H1 (cell line): ENCODE measurements at places on chromosomes 11 and 22.

DNA sequence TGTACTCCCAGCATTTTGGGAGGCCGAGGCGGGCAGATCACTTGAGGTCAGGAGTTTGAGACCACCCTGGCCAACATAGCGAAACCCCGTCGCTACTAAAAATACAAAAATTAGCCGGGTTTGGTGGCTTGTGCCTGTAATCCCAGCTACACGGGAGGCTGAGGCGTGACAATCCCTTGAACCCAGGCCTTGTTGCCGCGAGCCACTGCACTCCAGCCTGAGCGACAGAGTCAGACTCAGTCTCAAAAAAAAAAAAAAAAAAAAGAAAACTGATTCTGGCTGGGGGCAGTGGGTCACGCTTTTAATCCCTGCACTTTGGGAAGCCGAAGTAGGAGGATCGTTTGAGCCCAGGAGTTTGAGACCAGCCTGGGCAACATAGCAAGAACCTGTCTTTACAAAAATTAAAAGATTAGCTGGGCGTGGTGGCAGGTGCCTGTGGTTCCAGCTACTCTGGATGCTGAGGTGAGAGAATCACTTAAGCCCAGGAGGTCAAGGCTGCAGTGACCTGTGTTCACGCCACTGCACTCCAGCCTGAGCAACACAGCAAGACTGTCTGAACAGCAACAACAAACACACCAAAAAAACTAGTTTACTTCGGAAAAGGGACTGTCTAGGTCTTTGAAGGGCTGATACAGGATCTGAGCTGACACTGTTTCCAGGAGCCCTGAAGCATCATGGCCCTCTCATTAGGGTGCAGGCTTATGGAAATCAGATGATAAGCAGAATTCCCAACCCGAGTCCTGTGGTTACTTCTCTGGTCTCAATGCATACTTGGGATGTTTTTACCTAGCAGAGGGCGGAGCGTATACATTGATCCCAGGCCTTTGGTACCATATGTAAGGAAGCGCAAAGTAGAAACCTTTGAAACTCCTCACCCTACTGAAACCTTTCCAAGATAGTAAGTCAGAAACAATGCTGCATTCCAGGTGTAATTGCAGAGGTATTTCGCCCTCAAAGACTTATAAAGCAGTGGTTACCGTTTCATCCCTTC is 1.8 kb upstream of the CHKB start:
- DNase-seq, result no peak
- no peaks in the 10 kb centered on the region for H3K27me3 ChIP-seq
- H3K27ac ChIP-seq, result no peak overlapping the region
- H3K4me3 ChIP-seq, result no peak overlapping the region
- peaks cover 5% of the 10 kb centered on the region for H3K4me1 ChIP-seq

GRCh38 chr22:46588279-46589140 is 31.7 kb upstream of the GRAMD4 start:
- no peaks in the 10 kb centered on the region for H3K36me3 ChIP-seq
- H3K4me1 ChIP-seq, result peaks cover 11% of the 10 kb centered on the region
- no peak overlapping the region for H3K27ac ChIP-seq
- H3K27me3 ChIP-seq, result no peaks in the 10 kb centered on the region

DNA sequence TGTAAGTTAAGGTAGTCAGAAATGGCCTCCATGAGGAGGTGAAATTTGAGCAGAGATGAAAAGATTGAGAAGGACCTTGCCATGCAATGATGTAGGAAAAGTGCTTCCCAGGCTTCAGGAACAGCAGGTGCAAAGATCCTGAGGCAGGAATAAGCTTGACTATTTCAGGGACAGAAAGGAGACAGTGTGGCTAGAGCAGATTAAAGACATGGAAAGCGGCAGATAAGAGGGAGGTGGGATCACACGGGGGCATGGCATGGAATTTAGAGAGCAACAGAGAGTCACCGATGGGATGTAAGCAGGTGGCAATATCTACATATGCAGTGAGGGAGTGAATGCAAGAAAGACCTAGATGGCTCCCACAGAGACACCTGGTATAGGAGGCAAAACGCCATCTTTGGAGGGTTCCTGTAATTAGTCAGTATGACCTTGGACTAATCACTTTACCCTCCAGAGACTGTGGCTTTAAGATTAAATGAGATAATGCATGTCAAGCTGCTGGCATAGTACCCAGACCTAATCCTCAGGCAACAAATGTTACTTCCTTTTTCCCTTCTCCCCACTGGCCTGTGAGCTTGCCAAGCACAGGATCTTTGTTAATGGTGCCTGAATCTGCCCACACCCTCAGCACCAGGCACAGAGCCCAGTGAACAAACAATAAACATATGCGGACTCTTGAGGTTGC is 24.6 kb upstream of the ACER3 start:
- no peak overlapping the region for H3K27ac ChIP-seq
- no peak for DNase-seq
- H3K36me3 ChIP-seq, result no peaks in the 10 kb centered on the region
- H3K4me3 ChIP-seq, result no peak overlapping the region
- H3K27me3 ChIP-seq, result no peaks in the 10 kb centered on the region

DNA sequence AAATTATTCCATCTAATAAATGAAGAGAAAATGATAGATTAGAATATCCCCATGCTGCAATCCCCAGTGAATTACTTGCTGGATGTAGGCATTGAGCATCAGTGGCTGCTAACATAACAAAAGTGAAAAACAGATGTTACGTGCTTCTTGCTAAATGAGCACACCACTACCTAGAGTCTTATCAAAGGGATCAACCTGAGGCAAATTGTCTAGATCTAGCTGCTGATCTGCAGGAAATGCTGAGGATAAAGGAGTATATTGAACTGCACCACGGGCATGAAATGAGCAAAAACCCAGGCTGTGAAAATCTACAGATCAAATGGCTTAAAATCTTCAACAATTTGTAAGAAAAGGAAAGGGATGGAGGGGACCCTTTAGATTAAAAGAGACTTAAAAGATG is 45.3 kb upstream of the SCUBE2 start:
- no peak overlapping the region for H3K27ac ChIP-seq
- no peaks in the 10 kb centered on the region for H3K4me1 ChIP-seq
- H3K27me3 ChIP-seq, result no peaks in the 10 kb centered on the region

- H3K36me3 ChIP-seq, result no peaks in the 10 kb centered on the region
- no peak overlapping the region for H3K4me3 ChIP-seq
- no peaks in the 10 kb centered on the region for H3K27me3 ChIP-seq
- no peak for DNase-seq
- peaks cover 5% of the 10 kb centered on the region for H3K4me1 ChIP-seq
- H3K27ac ChIP-seq, result no peak overlapping the region
Observed at GRCh38 chr11:8287297-8287696, 23.6 kb upstream of the LMO1 start.

DNA sequence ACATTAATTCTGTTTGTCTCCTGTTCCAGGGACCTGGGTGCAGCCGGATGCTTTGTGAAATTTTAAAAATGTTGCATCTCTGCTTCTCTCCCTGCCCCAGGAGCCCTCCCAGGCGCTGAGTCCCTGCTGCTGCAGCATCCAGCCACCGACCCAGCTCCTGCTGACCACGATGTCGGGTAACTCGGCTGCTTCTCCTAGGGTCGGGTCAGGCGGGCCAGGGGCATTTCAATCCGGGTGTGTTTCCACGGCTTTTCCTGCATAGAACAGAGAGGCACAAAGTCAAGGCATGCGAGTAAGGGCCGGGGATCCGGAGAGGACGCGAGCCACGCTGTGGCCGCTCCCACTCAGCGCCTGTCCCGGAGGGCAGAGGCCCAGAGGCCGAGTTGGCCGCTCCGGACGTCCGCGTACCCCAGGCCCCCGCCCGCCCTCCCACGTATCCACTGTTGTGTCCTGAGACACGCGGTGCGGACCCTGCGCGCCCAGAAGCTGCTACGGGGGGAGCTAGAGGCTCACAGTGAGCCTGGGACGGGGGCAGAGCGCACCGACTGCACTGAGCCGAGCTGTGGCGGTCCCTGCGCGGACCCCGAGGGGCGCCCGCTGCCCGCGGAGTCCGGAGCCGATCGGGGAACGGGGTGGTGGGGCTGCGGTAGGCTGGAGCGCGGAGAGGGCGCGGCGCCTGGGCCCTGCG is at the start of gene POU2AF3:
TSS of gene POU2AF3 (plus strand) at position 134 of the 688 bp plus-strand sequence. CDS start at position 170, 36 bp downstream.
- no peak for DNase-seq
- no peaks in the 10 kb centered on the region for H3K36me3 ChIP-seq
- H3K27ac ChIP-seq, result no peak within 1 kb of the TSS
- H3K27me3 ChIP-seq, result no peaks in the 10 kb centered on the region
- peaks cover 9% of the 10 kb centered on the region for H3K4me1 ChIP-seq

GRCh38 chr11:114059984-114060391 is 477 bp downstream of the ZBTB16 start:
- no peak for DNase-seq
- no peaks in the 10 kb centered on the region for H3K36me3 ChIP-seq
- no peak overlapping the region for H3K27ac ChIP-seq
- peaks cover 11% of the 10 kb centered on the region for H3K4me1 ChIP-seq
- H3K4me3 ChIP-seq, result peak overlapping the region; percentile 80

GRCh38 chr11:65311170-65311678 is 3.4 kb upstream of the CDC42EP2 start:
- DNase-seq, result no peak
- H3K27ac ChIP-seq, result no peak overlapping the region
- H3K4me3 ChIP-seq, result no peak overlapping the region
- H3K4me1 ChIP-seq, result no peaks in the 10 kb centered on the region
- H3K27me3 ChIP-seq, result peaks cover 15% of the 10 kb centered on the region

DNA sequence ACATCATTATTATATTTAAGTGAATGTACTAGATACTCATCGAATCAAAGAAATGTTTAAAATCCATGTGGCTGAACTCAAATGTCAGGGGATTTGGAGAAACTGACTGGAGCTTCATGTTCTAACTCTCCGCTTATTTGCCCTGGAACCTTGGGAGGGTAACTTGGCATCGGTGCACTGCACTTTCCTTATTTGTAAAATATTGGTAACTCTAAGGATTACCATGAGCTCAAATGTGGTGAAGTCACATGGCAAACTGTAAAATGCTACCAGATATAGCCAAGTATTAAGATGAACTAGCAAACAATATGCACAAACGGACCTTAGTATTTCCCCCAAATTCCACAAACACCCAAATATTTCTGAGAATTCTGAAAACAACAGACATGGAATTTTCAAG is 75.6 kb downstream of the ETS1 start:
- H3K27ac ChIP-seq, result no peak overlapping the region
- no peak for DNase-seq
- H3K4me3 ChIP-seq, result no peak overlapping the region
- H3K36me3 ChIP-seq, result no peaks in the 10 kb centered on the region
- H3K4me1 ChIP-seq, result no peaks in the 10 kb centered on the region

- no peaks in the 10 kb centered on the region for H3K36me3 ChIP-seq
- H3K27me3 ChIP-seq, result no peaks in the 10 kb centered on the region
- H3K27ac ChIP-seq, result no peak overlapping the region
- H3K4me1 ChIP-seq, result peaks cover 2% of the 10 kb centered on the region
- H3K4me3 ChIP-seq, result no peak overlapping the region
Observed at GRCh38 chr11:110478410-110478809, 48.7 kb downstream of the FDX1 start.
